ENCODE measurements at places on chromosomes 4 and X.

DNA sequence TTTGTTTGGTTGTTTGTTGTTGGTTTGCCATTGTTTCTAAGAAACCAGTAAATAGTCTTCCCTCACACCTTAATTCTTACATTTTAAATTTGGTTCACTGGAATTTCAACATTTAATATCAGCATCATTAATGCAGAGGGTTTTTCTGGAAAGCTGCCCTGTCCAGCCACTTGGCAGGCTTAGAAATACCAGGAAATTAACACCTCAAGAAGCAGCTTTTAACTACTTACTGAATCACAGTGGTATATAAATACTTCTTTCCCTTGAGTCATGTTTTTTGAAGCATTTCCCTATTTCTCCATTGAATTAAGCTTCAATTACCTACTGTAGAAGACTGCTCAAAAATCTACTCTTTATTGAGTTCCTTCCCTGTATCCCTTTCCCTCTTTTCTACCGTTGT is 1221.1 kb upstream of the ADGRL3 start:
- no peak for DNase-seq

GRCh38 chr4:16199093-16199492 is 27.2 kb downstream of the TAPT1 start:
- peak; percentile 29 for DNase-seq

DNA sequence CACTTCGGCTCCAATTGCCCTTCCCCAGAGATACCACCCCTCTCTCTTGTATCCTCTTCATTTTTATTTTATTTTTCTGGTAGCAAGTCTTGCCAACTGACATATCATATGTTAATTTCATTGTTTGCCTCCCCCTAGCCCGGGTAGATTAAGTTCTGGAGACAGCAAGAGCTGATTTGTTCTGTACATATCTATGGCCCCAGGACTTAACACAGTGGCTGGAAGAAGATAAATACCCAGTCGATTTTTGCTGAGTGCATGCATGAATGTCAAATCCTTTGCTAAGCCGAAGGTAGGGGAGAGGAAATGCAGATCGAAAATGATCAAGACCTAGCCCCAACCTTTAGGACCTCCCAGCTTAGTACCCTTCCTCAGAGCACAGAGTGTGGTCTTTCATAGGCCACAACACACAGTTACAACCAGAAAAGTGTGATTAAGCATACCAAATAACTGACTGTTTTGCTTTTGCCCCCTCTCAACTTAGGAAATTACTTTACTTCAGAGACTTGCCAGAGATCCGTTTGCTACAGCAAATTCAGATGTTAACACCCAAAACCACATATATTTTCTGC is 58.7 kb upstream of the KLF3 start:
- DNase-seq, result no peak

- peak; percentile 84 for DNase-seq
Observed at GRCh38 chr4:106019771-106020170, 124.5 kb downstream of the NPNT start.

- DNase-seq, result peak; percentile 70
Observed at GRCh38 chrX:123835661-123836371, 24.0 kb upstream of the XIAP start.

DNA sequence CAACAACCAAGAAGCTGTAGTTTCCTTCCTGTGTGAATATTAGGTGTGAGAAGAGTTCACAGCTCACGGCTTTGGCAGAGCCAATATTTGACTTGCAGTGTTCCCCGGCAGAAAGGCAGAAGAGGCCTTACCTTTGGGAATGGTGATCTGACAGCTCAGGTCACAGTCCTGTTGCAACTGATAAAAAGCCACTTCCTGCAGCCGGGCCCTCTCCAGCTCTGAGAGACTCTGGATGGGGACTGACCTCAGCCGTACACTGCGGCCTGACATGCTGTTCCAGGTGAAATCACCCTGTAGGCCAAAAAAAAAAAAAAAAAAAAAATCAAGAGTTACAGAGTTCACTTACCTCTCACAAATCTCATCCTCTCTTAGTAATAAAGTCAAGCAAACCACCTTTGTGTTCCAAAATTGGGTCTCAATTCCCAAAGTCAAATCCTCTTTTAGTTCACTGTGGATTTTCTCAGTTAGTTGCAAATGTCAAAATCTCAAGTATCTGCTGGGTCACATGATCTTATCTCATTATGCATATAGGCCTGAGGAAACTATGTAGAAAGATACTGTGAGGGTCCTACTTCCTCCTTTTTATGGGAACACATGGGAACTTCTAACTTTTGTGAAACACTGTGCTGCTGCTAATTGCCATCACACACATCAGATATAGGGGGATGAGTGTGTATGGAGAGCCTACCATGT is 38.6 kb upstream of the AMELX start:
- no peak for DNase-seq

DNA sequence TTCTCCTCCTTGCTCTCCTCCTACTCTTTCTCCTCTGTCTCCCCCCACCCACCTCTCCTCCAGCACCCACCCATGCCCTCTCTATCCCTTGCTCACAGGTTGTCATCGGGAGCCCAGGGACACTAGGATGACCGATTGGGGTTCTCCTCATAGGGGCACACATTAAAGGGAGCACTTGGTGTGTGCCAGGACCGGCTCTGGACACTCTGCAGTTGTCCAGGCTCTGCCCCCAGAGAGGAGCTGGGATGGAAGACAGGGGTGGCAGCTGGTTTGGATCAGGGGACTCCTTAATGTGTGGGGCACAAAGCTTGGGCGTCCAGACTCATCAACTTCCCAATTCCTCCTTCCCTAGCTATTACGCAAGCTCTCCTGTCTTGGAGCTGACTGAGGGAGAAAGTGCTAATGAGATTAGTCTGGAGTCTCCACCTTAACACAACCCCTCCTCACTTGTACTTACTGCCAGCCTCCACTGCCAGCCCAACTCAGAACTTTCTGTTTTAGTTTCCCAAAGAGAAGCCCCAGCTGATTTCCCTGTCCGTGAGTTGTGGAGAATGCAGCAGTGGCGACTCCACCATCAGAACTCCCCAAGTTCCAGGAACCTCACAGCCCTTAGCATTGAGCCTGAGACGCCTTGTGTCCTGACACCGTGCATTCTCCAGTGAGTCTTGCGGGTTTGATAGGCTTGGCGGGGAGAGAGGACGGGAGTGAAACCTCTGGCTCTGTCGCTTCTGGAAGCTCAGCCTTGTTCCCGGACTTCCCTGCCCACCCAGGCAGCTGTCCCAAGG is 52.2 kb downstream of the CXorf49B start:
- DNase-seq, result no peak

DNA sequence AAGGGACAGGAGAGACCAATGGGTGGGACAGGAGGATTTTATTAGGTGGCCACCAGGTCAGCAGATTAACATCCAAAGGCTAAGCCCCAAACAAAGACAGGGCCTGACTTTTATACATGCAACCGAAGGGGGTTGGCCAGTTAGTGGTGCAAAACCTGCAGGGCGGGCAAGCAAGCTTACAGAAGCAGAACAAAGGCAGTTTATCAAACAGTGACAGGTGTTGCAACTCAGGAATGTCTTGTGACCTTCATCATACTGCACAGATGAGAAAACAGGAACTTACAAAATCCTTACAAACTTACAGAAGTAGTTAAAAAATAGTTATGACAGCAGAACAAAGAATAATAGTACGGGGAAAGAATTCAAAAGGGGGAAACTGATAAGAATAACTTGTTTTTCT is 708.1 kb downstream of the GLUD2 start:
- DNase-seq, result peak; percentile 2

DNA sequence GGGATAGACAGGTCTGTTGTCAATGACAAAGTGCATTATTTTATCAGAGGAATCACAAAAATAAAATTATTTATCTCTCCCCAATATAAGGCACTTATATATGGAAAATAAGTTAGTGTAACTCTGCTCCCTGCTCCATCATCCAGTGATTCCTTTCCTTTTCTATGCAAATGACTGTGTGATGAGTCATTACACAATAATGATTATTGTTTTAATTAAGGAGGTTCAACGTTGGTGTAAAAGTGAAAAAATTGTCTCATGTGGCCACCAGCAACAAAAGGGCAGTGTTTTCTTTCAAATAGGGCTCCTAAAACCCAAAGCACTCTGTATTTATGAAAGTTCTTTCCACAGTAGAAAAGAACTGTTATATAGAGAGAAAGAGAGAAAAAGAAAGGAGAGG is 16.7 kb downstream of the SLC7A11 start:
- peak; percentile 45 for DNase-seq

DNA sequence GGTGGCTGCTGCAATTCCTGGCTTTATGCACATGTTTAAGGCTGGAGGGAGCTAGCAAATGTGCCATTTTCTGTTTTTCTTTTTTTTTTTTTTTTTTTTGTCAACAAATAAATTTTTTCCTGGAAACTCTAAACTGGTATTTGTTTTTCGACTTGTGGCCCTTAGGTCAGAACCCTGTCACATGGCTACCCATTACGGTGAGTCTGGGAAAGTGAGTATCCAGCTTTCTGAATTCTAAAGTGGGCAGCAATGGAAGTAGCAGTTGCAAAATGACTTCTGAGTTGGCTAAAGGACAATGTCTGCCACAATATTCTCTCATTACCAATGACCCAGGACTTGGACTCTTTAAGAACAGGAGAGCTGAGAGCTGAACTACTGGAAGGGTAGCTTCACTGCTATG is 225.1 kb upstream of the CENPE start:
- DNase-seq, result no peak

- DNase-seq, result no peak
Observed at GRCh38 chr4:58590722-58591121, 1480.5 kb upstream of the IGFBP7 start.

DNA sequence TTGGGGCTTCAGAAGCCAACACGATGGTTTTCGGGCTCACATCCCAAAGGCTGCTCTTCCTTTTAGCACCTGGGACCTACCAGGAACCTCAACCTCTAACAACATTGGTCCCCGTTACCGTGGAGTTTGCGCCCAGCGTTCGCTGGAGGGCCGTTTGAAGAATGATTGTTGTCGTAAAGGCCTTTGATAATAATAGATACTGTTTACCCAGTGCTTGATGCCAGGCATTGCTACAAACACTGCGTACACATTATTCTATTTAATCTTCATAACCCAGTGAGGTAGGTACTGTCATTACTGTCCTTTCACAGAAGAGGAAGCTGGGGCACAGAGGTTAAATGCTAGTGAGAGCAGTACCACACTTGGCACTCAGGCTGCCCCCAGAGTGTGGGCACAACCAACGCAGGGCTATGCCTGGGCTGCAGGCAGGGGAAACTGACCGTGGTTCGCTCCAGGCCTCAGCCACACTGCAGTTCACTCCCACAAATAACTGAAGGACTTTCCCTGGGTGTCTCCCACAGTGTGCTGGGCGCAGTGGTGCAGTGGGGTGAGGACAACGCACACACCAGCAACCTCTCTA is 1.0 kb upstream of the ACSL1 start:
- DNase-seq, result no peak

- no peak for DNase-seq
Observed at GRCh38 chr4:94457692-94458106, 6.0 kb downstream of the PDLIM5 start.

DNA sequence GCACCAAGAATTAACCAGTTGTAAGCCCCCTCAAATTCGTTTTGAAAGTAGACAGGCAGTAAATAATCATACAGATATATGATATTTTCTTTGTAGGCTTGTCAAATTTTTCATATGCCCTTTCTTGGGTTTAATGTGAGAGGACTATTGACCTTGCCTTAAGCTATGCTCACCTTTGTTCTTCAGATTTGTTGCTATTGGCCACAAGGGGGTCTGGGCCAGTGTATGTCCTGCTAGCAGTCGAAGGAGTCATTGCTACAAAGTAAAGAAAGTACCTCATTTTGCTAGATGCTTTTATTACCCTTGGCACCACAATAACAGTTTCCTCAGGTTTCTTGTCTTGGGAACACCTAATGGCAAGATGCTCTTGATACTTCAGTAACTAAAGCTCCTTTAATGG is 51.7 kb downstream of the IGSF1 start:
- no peak for DNase-seq

DNA sequence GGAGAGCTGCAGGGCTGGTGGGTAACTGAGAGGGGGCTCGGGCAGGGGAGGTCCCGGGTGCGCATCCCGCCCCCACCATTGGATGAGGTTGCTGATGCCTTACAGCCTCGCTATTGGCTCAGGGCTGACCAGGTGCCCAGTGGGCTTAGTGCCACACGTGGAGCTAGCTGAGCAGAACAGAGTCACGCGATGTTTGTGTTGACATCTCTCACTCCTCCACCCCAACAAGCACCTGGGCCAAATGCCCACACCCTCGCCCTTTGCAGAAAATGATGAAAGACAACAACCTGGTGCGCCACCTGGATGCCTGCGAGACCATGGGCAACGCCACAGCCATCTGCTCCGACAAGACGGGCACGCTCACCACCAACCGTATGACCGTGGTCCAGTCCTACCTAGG is 31.8 kb downstream of the ATP2B3 start:
- no peak for DNase-seq

DNA sequence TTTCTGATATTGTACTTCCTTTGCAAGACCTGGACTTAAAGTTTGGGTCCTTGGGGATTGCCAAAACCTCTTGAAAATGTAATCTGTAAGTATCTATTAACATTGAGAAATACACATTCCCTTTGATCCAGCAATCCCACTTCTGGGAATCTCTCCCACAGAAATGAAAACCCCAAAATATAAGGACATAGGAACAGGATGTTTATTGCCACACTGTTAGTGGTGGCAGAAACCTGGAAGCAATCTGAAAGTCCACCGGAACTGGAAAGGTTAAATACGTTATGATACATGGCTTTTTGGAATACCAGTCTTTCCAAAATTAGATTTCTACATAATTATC is 71.2 kb upstream of the STX18 start:
- peak; percentile 42 for DNase-seq

- no peak for DNase-seq
Observed at GRCh38 chr4:183416879-183417755, 27.3 kb upstream of the CDKN2AIP start.

DNA sequence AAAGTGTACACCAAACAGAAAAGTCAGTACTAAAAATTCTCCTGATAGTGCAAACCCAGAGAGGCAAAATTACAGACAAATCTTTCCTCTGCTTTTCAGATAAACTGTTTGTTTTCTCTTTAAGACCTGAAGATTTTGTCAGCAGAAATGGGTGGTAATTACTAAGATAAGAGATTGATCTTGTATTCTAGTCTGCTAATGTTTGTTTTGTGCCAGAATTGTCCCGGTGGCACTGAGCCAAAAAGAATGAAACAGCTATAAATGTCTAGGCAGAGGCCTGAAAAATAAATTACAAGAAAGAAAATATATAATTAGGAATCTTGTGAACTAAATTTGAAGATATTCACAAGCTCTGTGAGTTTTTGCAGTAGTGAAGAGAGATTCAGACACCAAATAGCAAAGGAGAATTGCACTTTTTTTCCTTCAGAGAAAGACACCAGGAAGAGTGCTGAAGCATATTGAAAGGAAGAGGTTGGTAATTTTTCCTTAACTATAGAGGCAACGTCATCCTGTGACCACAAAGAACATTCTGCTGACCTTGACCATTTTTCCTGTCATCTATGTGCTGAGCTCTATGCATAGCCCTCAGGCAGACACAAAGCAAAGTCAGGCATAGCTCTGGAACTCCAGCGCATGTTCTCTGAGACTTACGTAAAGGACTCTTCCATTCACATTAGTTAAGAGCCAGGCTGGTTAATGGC is 314.5 kb upstream of the RASGEF1B start:
- no peak for DNase-seq
